ENCODE measurements at places on chromosomes 3 and 15.

- no peak for DNase-seq
Measured at GRCh38 chr3:105533960-105534359, 167.3 kb downstream of the ALCAM start.

GRCh38 chr15:100078511-100079220, 263.1 kb downstream of the ADAMTS17 start:
- no peak for DNase-seq

DNA sequence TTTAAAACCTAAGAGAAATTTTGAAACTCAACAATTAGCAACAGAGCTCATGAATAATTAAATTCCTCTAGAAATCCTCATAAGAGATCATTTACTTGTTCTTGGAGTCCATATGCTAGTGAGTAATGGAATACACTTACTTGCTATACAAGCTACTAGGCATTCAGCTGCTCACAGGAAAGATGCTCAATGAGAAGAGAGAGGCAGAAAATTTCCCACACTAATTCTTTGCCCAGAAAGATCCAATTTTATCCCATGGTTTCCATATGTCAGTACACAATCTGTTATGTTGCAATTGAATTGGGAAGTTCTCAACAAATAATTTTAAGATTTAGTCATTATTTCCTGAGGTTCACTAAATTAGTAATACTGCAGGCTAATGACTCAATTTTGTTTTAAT, 310.4 kb downstream of the RYR3 start:
- no peak for DNase-seq

DNA sequence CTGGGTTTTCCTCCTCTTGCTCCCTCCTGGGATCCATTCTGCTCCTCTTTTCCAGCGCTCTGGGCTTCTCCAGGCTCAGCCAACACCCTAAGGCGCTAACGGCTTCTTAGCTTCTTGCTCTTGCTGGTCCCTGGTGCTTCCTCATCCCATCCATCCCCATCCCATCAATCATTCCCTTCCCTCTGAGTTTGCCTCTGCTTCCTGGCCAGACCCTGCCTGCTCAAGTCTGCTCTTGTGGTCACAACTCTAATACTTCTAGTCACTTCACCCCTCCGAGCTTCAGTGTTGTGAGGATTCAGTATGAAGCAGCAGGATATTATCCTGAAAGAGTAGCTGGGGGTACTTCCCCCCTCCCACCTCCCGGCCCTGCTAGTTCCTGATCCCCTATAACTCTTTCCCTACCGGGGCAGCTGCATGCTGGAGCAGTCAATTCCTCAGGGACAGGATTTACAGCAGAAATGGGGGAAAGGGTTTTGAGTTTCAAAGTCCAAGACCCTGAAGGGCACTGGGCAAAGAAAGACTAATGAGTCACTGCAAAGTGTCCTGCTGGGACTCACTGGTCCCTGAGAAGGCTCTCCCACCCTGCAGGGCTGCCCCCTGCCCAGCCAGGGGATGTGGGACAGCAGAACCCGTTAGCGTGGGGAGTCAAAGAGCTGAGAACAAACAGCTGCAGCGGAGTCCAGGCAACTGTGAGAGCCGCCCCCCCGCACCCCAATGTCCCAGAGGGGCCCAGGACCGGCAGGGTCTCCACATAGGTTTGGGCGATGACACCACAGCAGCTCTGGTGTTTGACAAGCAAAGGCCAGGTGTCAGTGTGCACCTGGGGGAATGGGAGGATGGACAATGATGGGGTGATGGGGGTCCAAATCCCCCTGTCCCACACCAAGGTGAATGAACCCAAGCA, 2.3 kb upstream of the SYNM start:
- no peak for DNase-seq

GRCh38 chr3:158666416-158666815, 6.0 kb downstream of the LXN start:
- no peak for DNase-seq

DNA sequence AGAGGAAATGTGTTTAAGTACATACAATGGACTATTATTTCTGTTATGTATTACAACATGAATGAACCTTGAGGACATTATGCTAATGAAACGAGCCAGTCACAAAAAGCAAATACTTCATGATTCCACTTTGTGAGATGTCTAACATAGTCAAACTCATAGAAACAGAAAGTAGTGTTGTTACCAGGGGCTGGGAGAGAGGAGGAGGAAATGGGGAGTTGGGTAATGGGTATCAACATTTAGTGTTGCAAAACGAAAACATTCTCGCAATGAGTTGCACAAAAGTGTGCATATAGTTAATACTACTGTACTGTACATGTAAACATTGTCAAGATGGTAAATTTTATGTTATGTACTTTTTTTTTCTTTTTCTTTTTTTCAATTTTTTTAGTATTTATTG, 194.3 kb downstream of the IL5RA start:
- no peak for DNase-seq

GRCh38 chr3:174170248-174170647, 688.9 kb upstream of the NAALADL2 start:
- DNase-seq, result no peak

- no peak for DNase-seq
Measured at GRCh38 chr3:69008980-69009379, 4.5 kb downstream of the EOGT start.

GRCh38 chr15:74511583-74511982, 29.4 kb upstream of the ARID3B start:
- no peak for DNase-seq

DNA sequence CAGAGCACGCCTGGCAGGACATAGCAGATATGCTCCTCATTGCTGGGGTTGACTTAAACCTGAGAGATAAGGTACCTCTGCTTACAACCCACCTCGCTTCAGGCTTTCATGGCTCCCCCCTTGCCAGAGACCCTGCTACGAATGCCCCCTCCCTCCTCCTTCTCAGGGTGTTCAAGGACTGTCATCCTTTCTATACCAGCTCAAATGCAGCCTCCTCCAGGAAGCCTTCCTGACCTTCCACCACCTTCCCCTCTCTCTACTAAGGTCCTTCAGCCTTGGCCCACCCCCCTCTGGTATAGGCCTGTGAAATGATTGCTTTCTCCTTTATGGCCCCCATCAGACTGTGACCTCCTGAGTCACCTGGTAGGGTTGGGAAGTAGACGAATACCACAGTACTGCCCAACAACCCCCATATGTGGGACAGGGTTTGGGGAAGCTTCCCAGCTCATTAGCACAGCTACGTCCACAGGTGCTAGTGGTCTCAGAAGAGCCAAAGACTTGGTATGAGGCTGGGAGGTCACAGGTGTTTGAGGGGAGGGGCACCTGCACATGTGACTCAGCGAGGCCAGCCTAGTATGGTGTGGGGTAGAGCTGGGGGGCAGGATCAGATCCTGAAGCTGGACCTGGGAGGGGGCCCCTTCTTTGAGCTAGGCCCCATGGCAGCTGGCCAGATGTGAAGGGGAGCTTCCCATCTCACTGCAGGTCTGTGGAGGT, 32.0 kb downstream of the ANKDD1A start:
- DNase-seq, result no peak

DNA sequence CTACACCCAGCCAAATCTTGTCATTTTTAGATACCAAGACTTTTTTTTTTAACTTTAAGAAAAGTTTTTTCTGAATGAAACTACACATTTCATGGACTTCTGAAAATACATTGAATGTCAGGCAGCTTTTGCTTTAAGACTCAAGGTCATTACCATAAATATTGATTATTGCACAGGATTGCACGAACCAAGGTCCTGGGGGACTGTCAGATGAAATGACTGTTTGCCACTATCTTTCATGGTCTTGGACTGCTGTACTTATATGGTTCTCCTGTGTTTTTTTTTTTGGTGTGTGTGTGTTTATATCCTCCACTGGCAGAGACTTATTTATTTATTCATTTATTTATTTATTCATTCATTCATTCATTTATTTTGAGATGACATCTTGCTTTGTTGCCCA, 6.9 kb upstream of the MYO1E start:
- DNase-seq, result no peak

DNA sequence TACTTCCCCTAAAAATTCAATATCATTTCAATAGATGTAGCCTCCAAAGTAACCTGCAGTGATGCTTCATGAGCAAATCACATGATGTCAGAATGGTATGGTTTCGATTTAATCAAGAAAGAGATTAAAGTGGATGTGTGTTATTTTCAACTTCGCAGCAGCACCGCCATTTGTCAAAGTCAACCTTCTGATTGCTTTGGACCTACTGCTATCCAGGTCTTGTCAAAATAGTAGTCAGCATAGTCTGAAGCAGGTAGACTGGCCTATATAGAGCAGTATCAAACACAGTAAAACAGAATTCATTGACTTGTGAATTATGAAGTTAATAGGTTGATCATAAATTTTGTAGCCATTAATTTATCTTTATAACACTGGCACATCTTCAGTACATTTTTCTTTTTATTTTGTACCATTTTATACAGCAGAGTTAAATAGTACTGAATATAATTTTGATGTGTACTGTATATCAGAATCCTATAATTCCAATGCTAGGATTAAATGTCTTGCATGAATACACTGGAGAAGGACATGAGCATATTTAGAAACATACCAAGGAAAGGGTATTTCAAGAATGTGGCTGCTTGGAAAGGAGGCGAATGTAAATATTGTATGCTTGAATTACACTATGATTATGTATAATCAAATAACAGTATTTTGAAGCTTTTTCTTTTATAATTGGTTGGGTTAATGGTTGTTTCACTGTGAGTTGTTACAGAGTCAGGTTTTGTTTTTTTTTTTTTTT, 79.6 kb downstream of the CDIN1 start:
- DNase-seq, result no peak

- DNase-seq, result no peak
Measured at GRCh38 chr3:113404637-113405036, 36.7 kb downstream of the CFAP44 start.

- DNase-seq, result no peak
Measured at GRCh38 chr3:100972867-100973266, 20.4 kb downstream of the ABI3BP start.

DNA sequence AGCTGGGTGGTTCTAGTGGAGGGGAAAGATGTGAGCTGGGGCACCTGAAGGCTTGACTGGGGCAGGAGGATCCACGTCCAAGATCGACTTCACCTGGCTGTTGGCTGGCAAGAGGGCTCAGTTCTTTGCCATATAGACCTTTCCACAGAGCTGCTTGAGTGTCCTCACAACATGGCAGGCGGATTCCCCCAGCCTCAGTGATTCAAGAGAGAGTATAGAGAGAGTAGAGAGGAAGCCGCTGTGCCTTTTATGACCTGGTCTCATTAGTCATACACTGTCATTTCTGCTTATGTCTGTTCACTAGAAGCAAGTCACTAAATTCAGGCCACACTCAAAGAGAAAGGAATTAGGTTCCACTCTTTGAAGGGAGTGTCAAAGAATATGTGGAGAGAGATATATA, 101.6 kb downstream of the APBA2 start:
- DNase-seq, result no peak

DNA sequence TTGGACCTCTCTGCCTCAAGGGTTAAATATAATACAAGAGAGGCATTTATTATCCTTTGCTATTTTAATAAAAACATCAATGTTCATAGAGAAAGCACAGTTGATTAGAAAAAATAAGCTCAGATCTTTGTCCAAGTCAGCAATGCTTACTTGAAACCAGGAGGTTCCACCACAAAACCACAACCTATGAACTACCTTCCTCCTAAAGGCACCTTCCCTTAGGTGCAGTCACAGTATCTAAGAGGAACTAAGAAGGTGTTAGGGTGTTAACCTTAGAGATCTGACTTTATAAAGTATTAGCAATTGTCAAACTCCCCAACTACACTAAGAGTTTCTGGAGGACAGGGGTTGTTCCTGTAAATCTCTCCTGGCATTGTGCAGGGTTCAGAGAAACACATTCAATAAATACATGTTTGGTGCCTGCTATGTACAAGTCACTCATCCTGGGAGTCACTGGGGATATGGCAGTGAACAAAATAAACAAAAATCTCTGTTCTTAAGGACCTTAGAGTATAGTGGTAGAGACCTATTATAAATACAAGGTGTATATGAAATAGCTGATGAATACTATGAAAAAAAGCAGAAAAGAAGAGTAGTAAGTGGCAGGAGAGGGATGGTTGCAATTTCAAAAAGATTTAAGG, 208.6 kb downstream of the NFKBIZ start:
- no peak for DNase-seq

- DNase-seq, result no peak
Measured at GRCh38 chr3:107493134-107493533, 29.6 kb upstream of the BBX start.

DNA sequence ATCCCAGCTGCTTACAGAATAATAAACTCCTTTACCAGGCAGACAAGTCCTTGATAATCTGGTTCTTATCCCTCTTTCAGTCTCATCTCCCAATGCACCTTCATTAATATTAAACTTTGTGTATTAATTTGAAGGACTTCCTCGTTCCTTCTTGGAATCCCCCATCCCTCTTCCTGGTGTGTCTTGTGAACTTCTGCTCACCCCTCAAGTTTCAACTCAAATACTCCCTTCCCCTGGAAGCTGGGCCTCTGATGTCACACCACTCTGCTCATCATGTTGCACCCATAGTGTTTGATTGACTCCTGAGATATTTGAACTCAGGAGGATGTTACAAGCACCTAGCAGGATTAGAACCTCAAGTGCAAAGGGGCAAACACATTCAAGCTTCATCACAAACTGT, 3.3 kb upstream of the STT3B start:
- no peak for DNase-seq

- DNase-seq, result no peak
Measured at GRCh38 chr3:51269466-51269865, 115.6 kb upstream of the MANF start.

GRCh38 chr15:67917037-67917436, 77.2 kb upstream of the RNU6-1 start:
- DNase-seq, result no peak

GRCh38 chr3:142270407-142270806, 45.0 kb upstream of the GK5 start:
- peak; percentile 26 for DNase-seq

GRCh38 chr3:58163234-58163633, 47.5 kb downstream of the DNASE1L3 start:
- DNase-seq, result no peak

DNA sequence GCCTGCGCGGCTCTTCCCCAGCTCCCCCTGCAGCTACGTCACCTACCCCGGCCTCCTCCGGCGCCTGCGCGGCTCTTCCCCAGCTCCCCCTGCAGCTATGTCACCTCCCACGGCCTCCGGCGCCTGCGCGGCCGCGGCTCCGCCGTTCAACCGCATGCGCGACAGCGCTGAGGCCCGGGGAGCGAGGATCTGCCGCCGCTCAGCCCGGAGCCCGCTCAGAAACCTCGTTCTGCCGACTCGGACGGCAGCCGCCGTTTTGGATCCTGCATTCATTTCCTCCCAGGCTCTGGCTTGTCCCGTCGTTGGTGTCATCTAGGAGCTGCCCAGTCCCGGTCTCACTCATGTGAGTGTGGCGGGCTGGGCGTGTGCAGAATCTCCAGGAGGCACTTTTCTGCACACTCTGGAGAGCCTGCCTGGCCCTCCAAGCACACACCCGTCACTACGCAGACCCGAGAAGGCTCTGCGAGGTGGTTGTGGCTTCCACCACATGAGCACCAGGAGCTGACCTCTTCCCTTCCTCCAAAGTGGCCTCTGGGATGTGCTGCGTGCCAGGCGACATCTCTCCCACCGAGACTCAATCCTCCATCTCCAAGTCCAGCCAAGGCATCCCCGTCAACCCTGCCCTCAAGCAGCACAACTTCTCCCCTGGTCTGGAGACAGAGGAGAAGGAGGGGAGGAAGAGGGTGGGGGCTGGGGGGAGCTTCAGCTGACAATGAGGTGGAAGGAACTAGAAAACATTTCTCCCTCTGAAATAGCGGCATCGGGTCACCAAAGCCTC, 165.3 kb downstream of the CHSY1 start:
- DNase-seq, result no peak

All from activated T-cell treated with anti-CD3 and anti-CD28 coated beads, Interleukin-2, amount 50 U/mL, for 48 hours (primary cell).